ENCODE measurements at places on chromosomes 7 and 10.

DNA sequence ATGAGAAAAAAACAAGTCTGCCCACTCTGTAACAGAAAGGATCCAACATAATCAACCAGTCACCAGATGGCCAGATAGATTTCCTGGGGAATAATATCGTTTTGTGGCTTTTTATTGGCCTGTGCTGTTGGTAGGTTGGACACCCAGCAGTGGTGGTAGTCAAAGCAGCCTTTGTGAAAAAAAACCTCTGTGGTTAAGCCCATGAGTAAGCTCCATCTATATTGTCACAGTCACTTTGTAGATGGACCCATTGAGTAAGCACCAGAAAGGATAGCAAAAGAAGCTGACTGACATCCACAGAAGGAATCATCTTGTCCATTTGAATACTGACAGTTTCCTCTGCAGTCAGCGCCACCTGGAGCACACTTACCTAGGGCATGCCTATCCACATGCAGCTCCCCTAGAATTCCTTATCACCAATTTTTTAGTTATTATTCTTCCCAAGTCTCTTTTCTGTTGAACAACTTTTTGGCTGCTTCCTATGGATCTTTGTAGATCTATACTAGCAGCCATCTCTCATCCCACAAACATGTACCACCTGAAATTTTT, 96.9 kb downstream of the IQUB start:
- DNase-seq = no peak

- DNase-seq = no peak
Measured at GRCh38 chr10:3102720-3103427, 35.5 kb downstream of the PFKP start.

GRCh38 chr10:96369890-96370583, 11.2 kb upstream of the OPALIN start:
- DNase-seq = peak; percentile 65

DNA sequence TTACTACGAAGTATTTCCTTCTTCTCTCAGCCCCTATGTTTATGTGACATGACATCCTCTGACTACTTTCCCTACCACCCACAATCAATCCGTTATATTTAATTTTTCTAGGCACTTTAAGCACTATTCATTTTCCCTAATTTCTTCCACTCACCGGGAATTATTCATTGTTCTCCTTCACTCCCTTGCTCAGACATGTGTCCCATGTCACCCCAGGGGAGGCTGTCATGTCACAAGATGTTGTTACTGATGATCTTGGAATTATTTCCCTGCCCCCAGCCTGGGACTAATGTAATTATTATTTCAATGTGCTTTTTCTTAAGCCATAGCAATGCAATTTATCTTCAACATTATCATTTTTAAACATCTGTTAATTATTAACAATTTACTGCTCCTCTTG, 317.2 kb downstream of the PHF14 start:
- no peak for DNase-seq

- no peak for DNase-seq
Measured at GRCh38 chr7:8205537-8205936, 56.4 kb downstream of the ICA1 start.

- no peak for DNase-seq
Measured at GRCh38 chr7:93196336-93196735, 29.9 kb downstream of the HEPACAM2 start.

- DNase-seq = no peak
Measured at GRCh38 chr7:81574723-81575326, 195.0 kb downstream of the HGF start.

DNA sequence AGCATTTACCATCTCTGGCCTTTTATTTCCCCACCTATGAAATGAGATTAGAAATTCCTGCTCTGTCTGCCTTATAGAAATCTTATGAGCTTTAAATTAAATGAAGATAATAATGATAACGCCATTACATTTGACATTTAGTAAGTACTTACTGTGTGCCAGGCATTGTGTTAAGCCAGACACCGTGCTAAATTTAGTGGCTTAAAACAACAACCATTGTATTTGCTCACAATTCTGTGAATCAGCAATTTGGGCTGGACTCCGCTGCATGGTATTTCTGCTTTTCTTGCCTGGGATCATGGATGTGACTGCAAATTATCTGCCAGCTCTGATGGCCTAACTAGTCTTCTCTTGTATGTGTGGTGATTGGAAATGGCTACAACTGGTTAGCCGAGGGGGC, 56.4 kb upstream of the CCDC6 start:
- DNase-seq = no peak

- no peak for DNase-seq
Measured at GRCh38 chr10:82308641-82309040, 433.6 kb downstream of the NRG3 start.

DNA sequence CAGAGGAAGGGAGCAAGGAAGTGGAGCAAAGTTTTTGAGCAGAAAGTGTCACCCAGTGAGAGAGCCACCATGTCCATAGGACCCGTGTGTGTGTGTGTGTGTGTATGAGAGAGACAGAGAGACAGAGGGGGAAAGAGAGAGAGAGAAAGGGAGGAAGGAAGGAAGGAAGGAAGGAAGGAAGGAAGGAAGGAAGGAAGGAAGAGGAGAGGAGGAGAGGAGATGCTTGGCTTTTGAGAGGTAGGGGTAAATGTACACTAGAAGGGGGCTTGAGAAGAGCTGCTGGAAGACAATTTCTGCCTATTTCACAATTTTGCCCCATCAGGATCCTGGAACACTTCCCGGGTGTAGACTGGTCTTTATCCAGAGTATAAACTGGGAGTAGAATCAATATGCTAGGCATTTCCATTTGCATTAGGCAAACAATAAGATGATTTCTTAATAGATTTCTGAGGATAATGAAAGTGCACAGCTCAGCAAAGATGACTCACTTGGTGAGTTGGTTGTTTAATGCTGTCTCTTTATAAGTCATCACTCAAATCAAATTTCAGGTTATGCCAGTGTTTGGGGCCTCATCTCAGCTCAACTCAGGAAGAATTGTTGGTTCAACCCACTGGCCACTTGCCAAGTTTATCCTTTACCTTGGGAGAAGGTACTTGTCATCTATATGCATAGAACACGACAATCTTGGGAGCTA, 70.0 kb upstream of the FAM13C start:
- DNase-seq = no peak

GRCh38 chr7:108268200-108268820, 138.1 kb upstream of the LAMB4 start:
- no peak for DNase-seq

DNA sequence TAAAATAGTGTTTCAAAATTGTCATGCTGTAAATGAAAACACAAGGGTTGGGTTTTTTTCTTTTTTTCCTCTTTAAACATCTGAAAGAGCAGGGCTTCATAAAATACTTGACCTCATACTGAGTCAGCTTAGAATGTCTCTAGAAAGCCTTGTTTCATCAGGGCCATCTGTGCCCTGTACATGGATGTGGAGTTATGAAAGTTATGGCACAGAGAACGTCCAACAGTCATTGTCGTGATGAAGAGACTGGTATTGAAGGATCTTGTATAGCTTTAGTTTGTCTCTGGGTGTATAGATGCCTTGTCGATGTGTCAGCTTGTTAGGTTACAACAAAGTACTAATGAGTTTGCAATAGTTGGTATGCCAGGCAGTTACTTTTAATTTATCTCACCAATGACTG, 127.3 kb downstream of the FAM204A start:
- no peak for DNase-seq

DNA sequence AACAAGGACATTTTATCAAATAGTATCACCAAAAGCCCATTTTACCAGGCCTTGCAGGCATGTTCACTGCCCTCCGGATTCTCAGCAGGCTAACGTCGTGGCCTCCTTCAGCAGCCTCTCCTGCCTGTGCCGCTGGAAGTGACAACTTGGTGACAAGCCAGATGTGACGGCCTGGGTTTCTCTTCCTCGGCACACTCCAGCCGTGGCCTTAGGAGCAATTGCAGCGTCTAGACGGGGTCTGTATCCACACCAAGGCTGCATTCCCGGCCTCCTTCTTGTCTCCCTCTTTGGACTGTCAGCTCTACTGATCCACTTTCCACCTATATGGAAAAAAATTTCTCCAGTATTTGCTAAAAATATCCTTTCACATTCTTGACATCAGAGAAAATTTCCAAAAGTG, 145.3 kb upstream of the MGMT start:
- no peak for DNase-seq

- DNase-seq = no peak
Measured at GRCh38 chr7:155282671-155283070, 15.0 kb upstream of the INSIG1 start.

DNA sequence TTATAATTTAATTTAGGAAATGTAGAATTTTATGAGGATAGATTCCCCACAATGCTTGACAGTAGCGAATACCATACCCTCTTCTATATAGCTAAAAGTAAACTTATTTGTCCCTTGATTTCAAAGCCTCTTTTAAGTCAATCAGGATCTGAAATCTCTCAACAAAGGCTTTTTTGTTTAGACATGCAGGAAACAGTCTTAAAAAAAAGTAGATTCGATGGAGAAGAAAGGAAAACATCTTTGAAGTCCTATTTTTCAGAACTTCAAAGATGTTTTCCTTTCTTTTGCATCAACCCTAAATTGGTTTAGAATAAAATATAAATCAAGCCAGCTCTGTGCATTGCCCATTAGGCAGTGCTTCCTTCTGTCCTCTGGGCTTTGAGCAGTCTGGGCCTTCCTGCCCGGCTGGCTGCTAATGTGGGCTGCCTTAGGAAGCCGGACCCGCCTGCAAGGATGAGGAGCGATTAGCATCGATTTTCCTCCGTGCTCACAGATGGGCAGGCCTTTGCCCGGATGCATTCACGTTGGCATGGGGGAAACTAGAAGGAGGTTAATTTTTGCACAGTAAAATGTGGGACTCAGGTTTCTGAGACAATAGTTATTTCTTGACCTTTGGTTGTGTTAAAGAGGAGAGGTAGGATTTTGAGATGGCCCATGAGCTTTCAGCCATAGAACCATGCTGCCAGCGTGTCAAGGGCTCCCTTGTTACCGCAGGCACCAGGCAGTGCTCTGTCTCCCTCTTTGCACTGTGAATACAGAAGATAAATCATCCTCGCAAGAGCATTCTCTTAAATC, 15.5 kb downstream of the MSRB2 start:
- no peak for DNase-seq

DNA sequence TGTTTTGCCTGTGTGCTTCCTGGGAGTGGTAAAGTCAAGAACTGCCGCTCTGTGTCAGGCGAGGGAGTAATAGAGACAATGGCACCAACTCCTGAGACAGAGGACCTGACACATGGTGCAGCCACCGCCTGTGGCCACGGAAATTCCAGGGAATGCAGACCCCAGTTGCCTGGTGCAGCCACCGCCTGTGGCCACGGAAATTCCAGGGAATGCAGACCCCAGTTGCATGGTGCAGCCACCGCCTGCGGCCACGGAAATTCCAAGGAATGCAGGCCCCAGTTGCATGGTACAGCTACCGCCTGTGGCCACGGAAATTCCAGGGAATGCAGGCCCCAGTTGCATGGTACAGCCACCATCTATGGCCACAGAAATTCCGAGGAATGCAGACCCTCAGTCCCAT, 8.7 kb downstream of the DIP2C start:
- DNase-seq = no peak

DNA sequence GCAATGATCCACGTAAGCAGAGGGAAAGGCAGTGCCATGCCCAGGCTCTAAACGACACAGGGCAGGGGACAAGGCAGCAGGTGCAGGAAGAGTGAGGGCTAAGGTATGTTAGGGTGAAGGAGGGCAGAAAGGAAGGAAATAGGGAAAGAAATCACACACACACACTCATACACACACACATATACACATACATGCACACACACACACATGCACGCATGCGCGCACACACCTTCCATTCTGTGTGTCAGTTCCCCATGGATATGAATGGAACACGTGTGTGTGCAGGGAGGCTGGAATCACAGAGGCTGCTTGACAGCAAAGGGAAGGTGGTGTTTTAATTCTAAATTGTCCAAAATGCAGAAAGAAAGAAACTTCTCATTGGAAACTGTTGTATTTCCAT, 6.2 kb upstream of the PHYH start:
- no peak for DNase-seq

DNA sequence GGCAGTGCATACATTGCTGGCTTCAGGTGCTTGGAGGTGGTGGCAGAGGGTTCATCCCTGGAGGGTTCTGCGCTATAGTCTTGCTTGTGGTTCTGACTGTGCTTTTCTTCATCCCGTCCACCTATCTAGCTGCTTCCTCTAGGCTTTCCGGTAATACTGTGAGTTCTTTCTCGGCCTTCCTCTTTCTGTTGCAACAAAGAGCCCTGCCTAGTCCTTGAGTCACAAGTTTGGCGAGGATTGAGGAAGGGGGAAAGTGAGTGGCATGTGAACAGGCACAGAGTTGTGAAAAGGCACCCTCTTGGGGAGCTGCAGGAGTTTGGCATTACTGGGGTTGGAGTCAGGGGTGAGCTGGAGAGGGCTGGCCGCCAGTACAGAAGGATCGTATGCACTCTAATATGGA, 123.0 kb downstream of the SH2D4B start:
- DNase-seq = no peak

All from coronary artery (tissue), 2 donors.